WTC11 (cell line): ENCODE measurements at places on chromosomes 5 and 9. TPM values are rescaled to one million over a fixed set of nuclear protein-coding genes. Genes with fewer than 3 reads are reported as not detected.

Gene CLIC3
- 0.31 to 0.41 TPM in 2 of 3 replicates, not detected in the other for total RNA-seq

- H3K27me3 ChIP-seq = no peaks in the 10 kb centered on the region
- H3K27ac ChIP-seq = no peak overlapping the region
- H3K36me3 ChIP-seq = no peaks in the 10 kb centered on the region
- no peak for DNase-seq
- H3K4me1 ChIP-seq = peaks cover 3% of the 10 kb centered on the region; the same call in 1 of the 2 replicates
- H3K4me3 ChIP-seq = no peak overlapping the region
Measured at GRCh38 chr5:36253575-36253974, 11.8 kb upstream of the NADK2 start.

GRCh38 chr5:143229896-143230675 is 173.4 kb downstream of the NR3C1 start:
- H3K4me3 ChIP-seq = no peak overlapping the region
- no peak overlapping the region for H3K27ac ChIP-seq
- H3K4me1 ChIP-seq = peaks cover 10% of the 10 kb centered on the region
- DNase-seq = no peak

- no peak for DNase-seq
- H3K4me1 ChIP-seq = peaks cover 17% of the 10 kb centered on the region
- H3K36me3 ChIP-seq = peaks cover 63% of the 10 kb centered on the region
- H3K4me3 ChIP-seq = no peak overlapping the region
Measured at GRCh38 chr9:71740199-71740598, 28.1 kb downstream of the CEMIP2 start.

DNA sequence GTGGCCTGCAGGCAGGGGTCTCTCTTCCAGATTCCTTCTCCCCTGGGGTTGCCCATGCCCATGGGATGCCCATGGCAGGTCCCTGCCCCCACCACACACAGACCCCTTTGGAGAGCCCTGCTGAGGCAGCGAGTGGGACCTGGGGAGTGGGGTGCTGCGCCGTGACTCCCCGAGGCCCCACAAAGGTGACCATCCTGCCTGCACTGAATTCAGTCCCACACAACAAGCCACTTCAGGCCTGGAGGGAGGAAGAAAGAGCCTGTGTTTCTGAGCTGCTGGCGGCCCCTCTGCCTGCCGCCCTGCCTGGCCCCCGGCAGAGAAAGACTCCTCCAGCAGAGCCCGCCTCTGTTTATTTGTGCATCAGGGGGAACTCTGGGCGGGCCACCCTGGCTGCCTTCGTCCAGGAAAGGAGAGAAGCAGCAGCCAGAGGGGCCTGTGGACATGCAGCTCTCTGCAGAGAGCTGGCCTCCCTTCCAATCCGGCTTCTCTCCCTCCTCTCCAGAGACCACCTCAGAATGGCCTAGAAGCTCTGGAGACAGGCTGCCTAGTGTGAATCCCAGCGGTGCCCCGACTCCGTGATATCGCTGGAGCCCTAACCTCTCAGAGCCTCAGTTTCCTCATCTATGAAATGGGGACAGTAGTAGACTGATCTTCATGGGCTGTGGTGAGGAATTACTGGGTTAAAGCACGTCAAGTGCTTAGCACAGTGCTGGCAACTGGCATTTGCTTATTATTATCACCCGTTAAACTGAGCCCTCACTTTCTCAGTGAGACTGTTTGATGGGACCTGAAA is 72.9 kb downstream of the COL27A1 start:
- peak overlapping the region; percentile 23; the same call in 1 of the 2 replicates for H3K27ac ChIP-seq
- H3K27me3 ChIP-seq = no peaks in the 10 kb centered on the region
- H3K4me3 ChIP-seq = no peak overlapping the region
- H3K36me3 ChIP-seq = no peaks in the 10 kb centered on the region
- DNase-seq = no peak

- peaks cover 9% of the 10 kb centered on the region for H3K4me1 ChIP-seq
- H3K27me3 ChIP-seq = peaks cover 16% of the 10 kb centered on the region
- peak overlapping the region; percentile 69 for H3K4me3 ChIP-seq
- no peak overlapping the region for H3K27ac ChIP-seq
- DNase-seq = no peak
Measured at GRCh38 chr5:132369007-132369473, 470 bp upstream of the SLC22A5 start.
